A549 treated with dexamethasone at 1 μM for 4 hours (cell line): ENCODE measurements at places on chromosomes 1 and 21. TPM values are rescaled to one million over a fixed set of nuclear protein-coding genes. Genes with fewer than 3 reads are reported as not detected.

The TBX15 gene
- 0.02 to 0.07 TPM (median 0.05 TPM) in 5 replicates for total RNA-seq

The CDC7 gene
- 5.2 to 7.8 TPM (median 6.8 TPM) in 5 replicates for total RNA-seq

The TAS1R1 gene
- not detected in 5 replicates for total RNA-seq

The ZBTB21 gene
- 4.7 to 7.3 TPM (median 6.3 TPM) in 5 replicates for total RNA-seq

The EVA1C gene
- total RNA-seq = 53.6 to 63.2 TPM (median 58.1 TPM) in 5 replicates

The TMEM200B gene
- total RNA-seq = 0.05 to 0.11 TPM (median 0.06 TPM) in 5 replicates

The SMG5 gene
- 33.2 to 45.5 TPM (median 42.2 TPM) in 5 replicates for total RNA-seq

The HHIPL2 gene
- total RNA-seq = 9.2 to 12.0 TPM (median 10.2 TPM) in 5 replicates

The GNPAT gene
- 34.8 to 41.0 TPM (median 39.7 TPM) in 5 replicates for total RNA-seq

The CZIB gene
- 28.3 to 30.5 TPM (median 30.3 TPM) in 5 replicates for total RNA-seq
